Endodermal cell (in vitro differentiated cells): ENCODE measurements at places on chromosomes 7 and 10.

DNA sequence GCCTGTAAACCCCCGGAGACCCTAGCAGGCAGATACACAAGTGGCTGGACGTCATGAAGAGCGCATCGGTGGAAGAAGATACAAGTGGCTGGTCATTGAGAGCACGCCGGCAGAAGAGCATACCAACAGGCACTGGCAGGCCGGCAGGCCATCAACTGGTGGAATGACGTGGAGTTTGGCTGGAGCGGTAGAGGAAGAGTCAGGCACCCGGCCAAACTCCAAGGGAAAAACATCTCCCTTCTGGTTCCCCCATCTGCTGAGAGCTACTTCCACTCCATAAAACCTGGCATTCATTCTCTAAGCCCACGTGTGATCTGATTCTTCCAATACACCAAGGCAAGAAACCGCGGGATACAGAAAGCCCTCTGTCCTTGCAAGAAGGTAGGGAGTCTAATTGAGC, 113.4 kb upstream of the NPSR1 start:
- H3K27me3 ChIP-seq: no peaks in the 10 kb centered on the region
- H3K4me3 ChIP-seq: no peak overlapping the region
- no peaks in the 10 kb centered on the region for H3K4me1 ChIP-seq
- no peaks in the 10 kb centered on the region for H3K36me3 ChIP-seq
- DNase-seq: no peak

GRCh38 chr7:154672659-154673415, 330.1 kb downstream of the PAXIP1 start:
- no peaks in the 10 kb centered on the region for H3K36me3 ChIP-seq
- no peak overlapping the region for H3K27ac ChIP-seq
- H3K27me3 ChIP-seq: no peaks in the 10 kb centered on the region
- H3K4me1 ChIP-seq: no peaks in the 10 kb centered on the region
- no peak overlapping the region for H3K4me3 ChIP-seq
- no peak for DNase-seq

DNA sequence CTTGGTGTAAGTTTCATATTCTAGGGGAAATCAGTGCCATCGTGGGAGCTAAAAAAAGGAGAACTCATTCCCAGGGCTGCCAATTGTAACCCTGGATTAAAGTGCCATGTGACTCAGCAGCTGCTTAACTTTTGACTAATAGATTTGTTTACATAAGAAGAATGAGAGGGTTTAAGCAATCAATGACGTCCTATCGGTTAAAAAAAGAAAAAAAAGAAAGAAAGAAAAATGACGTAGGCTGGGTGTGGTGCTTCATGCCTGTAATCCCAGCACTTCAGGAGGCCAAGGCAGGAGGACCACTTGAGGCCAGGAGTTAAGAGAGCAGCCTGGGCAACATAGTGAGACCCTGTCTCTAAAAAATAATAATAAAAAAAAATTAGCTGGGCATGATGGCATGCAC, 116.2 kb upstream of the AFAP1L2 start:
- no peak for DNase-seq
- H3K27me3 ChIP-seq: no peaks in the 10 kb centered on the region
- peaks cover 19% of the 10 kb centered on the region for H3K4me1 ChIP-seq
- no peak overlapping the region for H3K27ac ChIP-seq
- no peaks in the 10 kb centered on the region for H3K36me3 ChIP-seq

- DNase-seq: peak; percentile 63
- no peak overlapping the region for H3K4me3 ChIP-seq
- no peaks in the 10 kb centered on the region for H3K36me3 ChIP-seq
These were observed 657.2 kb downstream of the INHBA start for GRCh38 chr7:41045556-41046123.

GRCh38 chr7:2190531-2190930, 42.2 kb downstream of the MAD1L1 start:
- H3K27ac ChIP-seq: peak overlapping the region; percentile 74
- no peak for DNase-seq
- H3K27me3 ChIP-seq: no peaks in the 10 kb centered on the region
- H3K36me3 ChIP-seq: peaks cover 59% of the 10 kb centered on the region
- no peaks in the 10 kb centered on the region for H3K4me1 ChIP-seq

GRCh38 chr7:30479202-30480120, 877 bp upstream of the NOD1 start:
- peak overlapping the region; percentile 85 for H3K4me3 ChIP-seq
- H3K27ac ChIP-seq: no peak overlapping the region
- peak; percentile 46 for DNase-seq
- peaks cover 74% of the 10 kb centered on the region for H3K27me3 ChIP-seq

DNA sequence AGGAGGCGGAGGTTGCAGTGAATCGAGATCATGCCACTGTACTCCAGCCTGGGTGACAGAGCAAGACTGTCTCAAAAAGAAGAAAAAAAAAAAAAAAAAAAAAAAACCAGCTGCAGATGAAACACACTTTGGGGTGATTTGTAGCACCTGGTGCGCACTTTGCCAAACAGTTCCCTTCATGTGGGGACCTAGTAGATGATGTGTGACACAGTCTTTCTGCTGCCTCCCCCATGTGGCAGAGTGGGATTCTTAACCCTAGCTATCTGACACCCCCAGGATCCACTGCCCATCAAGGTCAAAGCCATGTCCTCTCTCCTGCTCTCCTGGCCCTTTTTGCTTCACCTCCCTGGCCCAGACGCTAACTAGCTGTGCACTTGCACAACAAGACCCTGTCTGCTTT, 52.1 kb upstream of the PDZD8 start:
- H3K27ac ChIP-seq: no peak overlapping the region
- no peaks in the 10 kb centered on the region for H3K36me3 ChIP-seq
- no peak for DNase-seq
- H3K4me3 ChIP-seq: no peak overlapping the region
- H3K4me1 ChIP-seq: no peaks in the 10 kb centered on the region
- no peaks in the 10 kb centered on the region for H3K27me3 ChIP-seq
